CD4-positive, alpha-beta T cell treated with Interleukin-17A for 1 hour (primary cell): ENCODE measurements at places on chromosomes 3 and 15.

- DNase-seq, result no peak
Observed at GRCh38 chr15:65783872-65784271, 8.2 kb downstream of the DENND4A start.

GRCh38 chr15:70892002-70892911 is at the start of the genes LRRC49 and THAP10:
Gene LRRC49, plus strand, starts transcription at chr15:70892826. Its CDS starts 69 bp downstream, at chr15:70892895.
Gene THAP10, minus strand, starts transcription at chr15:70892433. Its CDS starts 161 bp downstream, at chr15:70892272.
- peak; percentile 54 for DNase-seq

DNA sequence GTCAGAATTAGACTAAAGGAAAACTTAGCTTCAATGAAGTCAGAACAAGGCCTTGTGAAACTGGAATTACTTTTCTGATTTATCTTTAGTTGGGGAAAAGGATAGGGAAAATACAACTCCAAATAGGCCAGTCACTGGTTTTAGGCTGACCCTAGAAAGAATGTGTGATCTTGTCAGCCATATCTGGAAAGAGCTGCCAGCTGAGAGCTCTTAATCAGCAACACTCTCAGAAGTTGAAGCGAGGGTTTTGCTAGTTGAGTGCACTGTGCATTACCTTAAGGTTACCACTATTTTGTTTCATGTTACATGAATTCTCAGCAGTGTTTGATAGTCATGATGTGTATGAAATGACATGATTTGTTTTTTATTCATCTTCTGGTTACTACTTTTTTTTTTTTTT is 905.3 kb upstream of the ALCAM start:
- no peak for DNase-seq

DNA sequence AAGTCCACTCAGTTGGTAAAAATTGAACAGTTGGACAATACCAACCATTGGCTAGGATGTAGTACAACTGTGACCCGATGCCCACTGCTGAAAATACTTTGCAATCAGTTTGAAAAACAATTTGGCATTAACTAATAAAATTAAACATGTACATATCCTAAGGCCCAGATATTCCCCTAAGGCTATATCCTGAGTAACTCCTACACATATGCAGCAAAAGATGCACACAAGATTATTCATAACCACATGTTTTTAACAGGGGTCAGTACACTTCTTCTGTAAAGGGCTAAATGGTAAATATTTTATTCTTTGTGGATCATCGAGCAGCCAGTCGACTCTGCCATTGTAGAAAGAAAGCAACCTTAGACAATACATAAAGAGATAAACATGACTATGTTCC is 116.3 kb downstream of the MEX3B start:
- DNase-seq, result no peak

GRCh38 chr3:169505577-169506230 is 157.8 kb downstream of the MECOM start:
- no peak for DNase-seq
